ENCODE measurements at places on chromosomes 6 and 20. TPM values are rescaled to one million over a fixed set of nuclear protein-coding genes. Genes with fewer than 3 reads are reported as not detected.

- DNase-seq: no peak
Measured at GRCh38 chr6:125865015-125865414, 74.3 kb downstream of the NCOA7 start.

GRCh38 chr6:43668151-43669028 lies 19.2 kb downstream of the MRPS18A start:
- peak; percentile 50 for DNase-seq

GRCh38 chr6:67394254-67394653 lies 1240.8 kb upstream of the ADGRB3 start:
- DNase-seq: no peak

DNA sequence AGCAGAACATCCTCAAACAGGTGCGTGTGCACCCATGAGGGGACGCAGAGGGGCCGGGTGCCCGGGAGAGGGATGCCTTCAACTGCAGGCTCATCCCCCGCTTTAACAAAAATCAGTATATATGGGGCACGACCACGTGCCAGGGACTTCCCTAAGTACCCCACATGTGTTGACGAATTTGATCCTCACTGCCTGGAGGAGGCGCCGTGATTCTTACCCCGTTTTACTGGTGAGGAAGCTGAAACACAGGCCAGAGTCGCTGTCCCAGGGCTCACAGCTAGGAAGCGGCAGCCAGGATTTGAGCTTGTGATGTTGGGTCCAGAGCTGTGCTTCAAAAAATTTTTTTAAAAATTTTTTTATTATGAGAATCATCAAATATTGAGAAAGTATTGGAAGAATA lies 44.8 kb downstream of the ITPR3 start:
- no peak for DNase-seq

GRCh38 chr6:26241033-26241895 lies 123.7 kb upstream of the BTN3A2 start:
- peak; percentile 88 for DNase-seq

NR2E1 gene
- total RNA-seq: not detected

KCNK15 gene
- 1.7 TPM for total RNA-seq

- no peak for DNase-seq
Measured at GRCh38 chr6:166157930-166158617, 9.6 kb downstream of the TBXT start.

RPS18 gene
- 2,083 TPM for total RNA-seq

ENPP3 gene
- under 0.01 TPM for total RNA-seq

GRCh38 chr20:40650707-40651106 lies 38.3 kb downstream of the MAFB start:
- DNase-seq: no peak

DNA sequence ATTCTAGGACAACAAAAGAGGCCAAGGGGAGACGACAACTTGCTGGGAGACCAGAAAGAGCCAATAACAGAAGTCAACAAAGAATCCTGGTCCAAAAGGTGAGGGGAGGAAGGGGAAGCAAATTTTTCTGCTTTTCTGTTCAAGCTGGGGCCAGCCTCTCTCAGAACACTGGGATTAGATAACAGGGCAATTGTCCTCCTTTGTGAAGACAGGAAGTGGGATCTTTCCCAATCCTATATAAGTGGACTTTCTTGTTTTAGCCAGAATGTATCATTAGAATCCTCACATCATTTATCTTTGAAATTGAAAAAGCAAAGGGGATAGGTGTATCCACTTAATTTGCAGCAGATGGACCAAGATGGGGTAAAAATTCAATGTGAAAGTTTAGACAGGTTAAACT lies 101.2 kb upstream of the COL21A1 start:
- no peak for DNase-seq

GRCh38 chr6:63533026-63533425 lies 39.3 kb upstream of the LOC128125822 start:
- DNase-seq: no peak

- DNase-seq: peak; percentile 54
Measured at GRCh38 chr6:142735204-142735603, 209.8 kb downstream of the HIVEP2 start.

- peak; percentile 93 for DNase-seq
Measured at GRCh38 chr20:50112512-50113419, at the start of gene UBE2V1. TSS of gene UBE2V1 (minus strand) at chr20:50113150. CDS start at chr20:50113128, 22 bp downstream.

RGS17 gene
- total RNA-seq: 1.3 TPM

LHFPL5 gene
- not detected for total RNA-seq

- peak; percentile 62 for DNase-seq
Measured at GRCh38 chr6:111918825-111919224, 45.6 kb upstream of the FYN start.

- no peak for DNase-seq
Measured at GRCh38 chr6:74268815-74269599, 573.0 kb downstream of the CD109 start.

- DNase-seq: no peak
Measured at GRCh38 chr6:14927398-14927797, 318.5 kb upstream of the JARID2 start.

DNA sequence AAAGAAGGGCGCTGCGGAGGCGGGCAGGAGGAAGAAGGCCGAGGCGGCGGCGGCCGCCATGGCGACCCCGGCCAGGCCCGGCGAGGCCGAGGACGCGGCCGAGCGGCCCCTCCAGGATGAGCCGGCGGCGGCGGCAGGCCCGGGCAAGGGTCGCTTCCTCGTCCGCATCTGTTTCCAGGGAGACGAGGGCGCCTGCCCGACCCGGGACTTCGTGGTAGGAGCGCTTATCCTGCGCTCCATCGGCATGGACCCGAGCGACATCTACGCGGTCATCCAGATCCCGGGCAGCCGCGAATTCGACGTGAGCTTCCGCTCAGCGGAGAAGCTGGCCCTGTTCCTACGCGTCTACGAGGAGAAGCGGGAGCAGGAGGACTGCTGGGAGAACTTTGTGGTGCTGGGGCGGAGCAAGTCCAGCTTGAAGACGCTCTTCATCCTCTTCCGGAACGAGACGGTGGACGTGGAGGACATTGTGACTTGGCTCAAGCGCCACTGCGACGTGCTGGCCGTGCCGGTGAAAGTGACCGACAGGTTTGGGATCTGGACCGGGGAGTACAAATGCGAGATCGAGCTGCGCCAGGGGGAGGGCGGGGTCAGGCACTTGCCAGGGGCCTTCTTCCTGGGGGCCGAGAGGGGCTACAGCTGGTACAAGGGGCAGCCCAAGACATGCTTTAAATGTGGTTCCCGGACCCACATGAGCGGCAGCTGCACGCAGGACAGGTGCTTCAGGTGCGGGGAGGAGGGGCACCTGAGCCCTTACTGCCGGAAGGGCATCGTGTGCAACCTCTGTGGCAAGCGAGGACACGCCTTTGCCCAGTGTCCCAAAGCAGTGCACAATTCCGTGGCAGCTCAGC lies 780 bp downstream of the ZCCHC3 start:
- peak; percentile 68 for DNase-seq

DLL1 gene
- 0.86 TPM for total RNA-seq

DNA sequence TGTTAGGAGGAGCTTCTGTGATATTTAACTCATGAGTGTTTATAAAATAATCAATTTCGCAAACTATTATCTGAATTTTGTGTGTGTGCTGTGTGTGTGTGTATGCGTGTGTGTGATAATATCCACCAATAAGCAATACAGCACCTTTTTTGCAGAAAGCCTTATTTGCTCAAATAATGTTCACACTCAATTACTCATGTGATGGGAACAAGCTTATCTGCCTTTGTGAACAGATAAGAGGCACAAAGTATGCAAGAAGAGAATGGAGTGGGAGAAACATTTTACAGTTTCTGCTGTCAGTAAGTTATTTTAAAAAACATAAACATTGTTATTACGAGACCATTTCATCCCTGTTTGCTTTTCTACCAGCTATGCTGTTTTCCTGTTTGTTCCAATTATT lies 36.7 kb upstream of the PTPRK start:
- peak; percentile 17 for DNase-seq

BPIFA3 gene
- total RNA-seq: not detected

EYS gene
- total RNA-seq: under 0.01 TPM

- peak; percentile 45 for DNase-seq
Measured at GRCh38 chr20:23121751-23122320, 35.7 kb upstream of the CD93 start.

HCRTR2 gene
- total RNA-seq: not detected

EDN3 gene
- not detected for total RNA-seq

- DNase-seq: no peak
Measured at GRCh38 chr6:19394051-19394450, 443.1 kb upstream of the ID4 start.

GRCh38 chr6:30093951-30094661 lies 18.5 kb upstream of the RNF39 start:
- no peak for DNase-seq

DNA sequence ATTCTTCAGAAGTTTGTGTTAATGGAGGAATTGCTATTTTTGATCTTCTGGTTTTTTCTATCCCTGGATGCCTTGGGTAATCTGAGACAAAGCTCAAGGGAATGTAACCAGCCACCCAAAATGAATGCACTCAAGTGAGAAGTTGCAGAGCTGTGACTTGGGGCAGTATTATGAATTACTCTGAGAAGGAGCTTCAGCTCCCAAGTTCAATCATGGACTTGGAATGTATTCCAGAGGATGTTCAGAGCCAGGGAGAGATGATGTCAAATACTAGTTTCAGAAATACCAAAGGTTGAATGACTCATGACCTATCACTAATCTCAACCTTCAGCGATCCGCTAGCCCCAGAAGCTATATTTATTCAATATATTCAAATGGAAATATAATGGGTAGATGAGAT lies 375.2 kb upstream of the PLCB4 start:
- peak; percentile 62 for DNase-seq

- no peak for DNase-seq
Measured at GRCh38 chr20:50317609-50318008, 127.0 kb downstream of the CEBPB start.

DNA sequence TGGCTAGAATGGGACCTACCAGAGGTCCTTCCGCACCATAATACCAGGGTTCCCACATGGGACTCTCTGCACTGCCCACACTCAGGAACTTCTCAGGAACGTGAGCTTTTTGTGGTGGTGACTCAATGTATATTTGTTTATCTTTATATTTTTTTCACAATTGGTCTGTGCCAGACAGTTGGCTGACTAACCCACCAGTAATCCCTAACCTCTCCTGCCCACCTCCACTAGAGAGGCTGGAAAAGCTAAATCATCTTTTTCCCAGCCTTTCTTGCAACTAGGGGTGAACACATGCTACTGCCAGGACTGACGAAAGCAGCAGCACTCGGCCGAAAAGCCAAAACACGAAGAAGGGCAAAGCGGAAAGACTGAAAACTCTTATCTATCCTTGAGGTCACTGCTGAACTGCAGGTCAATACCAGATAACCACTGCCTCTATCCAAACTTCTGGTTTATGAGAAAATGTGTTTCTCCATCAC lies 112.9 kb downstream of the TRERF1 start:
- peak; percentile 99 for DNase-seq

DNA sequence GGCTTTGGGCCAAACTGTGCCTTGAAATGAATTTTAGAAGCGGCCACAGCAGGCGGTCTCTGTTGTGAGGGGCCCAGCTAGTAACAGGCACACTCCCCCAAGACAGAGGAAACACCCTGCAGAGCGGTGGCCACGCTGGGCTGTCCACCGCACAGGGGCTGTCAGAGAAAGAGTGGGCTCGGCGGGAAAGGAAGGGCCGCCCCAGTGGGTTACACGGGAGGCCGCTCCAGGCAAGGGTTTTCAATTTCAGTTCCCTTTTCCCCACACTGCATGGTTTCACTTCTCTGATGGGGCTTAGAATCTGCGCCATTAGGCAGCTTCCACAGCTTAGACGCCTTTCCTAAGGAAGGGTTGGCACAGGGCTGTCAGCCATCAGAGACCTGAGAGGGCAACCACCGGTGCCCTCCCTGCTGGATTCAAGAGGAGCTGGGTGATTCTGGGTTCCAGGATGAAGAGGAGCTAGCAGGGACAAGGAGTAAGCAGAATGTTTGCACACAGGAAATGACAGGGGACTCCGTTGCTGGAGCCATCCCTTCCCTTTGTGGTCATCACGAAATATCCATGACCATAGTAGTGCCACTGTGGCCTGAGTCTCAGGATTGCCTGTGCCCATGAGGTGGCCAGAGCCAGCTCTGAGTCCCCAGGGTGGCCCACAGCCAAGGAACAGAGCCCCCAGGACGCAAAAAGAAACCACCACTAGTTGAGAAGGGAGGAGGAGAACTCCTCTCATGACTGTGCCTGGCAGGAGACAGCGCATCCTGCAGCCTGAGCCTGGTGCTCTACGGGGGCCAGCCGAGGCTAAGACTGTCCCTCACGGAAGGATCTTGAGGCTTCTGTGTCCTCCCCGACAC lies 282.7 kb downstream of the NRN1 start:
- no peak for DNase-seq

- no peak for DNase-seq
Measured at GRCh38 chr20:17012546-17013226, 214.2 kb upstream of the PCSK2 start.

- DNase-seq: no peak
Measured at GRCh38 chr6:159964046-159964445, 4.8 kb upstream of the IGF2R start.

SF3B5 gene
- total RNA-seq: 78.6 TPM

GPR6 gene
- total RNA-seq: not detected

DNA sequence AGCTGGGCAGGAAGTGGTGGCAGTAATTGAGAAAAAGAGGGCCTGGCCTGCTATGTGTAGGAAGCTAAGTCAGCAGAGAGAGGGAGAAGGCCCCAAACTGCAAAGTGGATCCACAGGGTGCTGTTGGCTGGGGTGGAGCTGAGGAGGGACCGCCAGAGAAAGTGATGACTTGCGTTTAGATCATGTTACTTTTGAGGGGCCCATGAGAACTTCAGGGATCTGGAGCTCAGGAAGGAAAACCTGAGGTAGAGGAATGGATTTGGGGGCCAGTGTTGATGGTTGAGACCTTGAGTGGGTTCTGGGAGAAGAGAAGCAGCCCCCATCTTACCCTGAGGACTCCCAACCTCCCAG lies 155.5 kb downstream of the MRPL14 start:
- no peak for DNase-seq

DNA sequence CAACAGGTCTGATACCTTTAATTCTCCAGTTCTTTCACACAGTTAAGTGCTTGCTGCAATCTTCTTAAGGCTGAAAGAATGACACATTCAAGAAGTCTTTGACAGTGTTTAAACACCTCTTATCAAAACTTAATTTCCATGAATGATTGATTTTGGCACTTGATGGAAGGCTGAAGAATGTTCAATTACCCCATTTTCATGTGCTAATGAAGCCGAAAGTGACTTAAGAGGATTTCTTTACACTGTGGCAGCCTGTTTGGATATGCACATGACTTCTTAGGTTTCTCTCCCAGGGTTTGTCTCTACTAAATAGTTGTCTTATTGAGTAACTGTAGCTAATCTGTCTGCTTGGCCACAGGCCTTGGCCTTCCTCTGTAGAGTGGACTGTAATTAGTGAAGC lies 81.1 kb upstream of the PRDM1 start:
- DNase-seq: peak; percentile 67

BTNL2 gene
- total RNA-seq: not detected
